Fibroblast of skin of left quadriceps (primary cell): ENCODE measurements at places on chromosomes 16 and 17.

DNA sequence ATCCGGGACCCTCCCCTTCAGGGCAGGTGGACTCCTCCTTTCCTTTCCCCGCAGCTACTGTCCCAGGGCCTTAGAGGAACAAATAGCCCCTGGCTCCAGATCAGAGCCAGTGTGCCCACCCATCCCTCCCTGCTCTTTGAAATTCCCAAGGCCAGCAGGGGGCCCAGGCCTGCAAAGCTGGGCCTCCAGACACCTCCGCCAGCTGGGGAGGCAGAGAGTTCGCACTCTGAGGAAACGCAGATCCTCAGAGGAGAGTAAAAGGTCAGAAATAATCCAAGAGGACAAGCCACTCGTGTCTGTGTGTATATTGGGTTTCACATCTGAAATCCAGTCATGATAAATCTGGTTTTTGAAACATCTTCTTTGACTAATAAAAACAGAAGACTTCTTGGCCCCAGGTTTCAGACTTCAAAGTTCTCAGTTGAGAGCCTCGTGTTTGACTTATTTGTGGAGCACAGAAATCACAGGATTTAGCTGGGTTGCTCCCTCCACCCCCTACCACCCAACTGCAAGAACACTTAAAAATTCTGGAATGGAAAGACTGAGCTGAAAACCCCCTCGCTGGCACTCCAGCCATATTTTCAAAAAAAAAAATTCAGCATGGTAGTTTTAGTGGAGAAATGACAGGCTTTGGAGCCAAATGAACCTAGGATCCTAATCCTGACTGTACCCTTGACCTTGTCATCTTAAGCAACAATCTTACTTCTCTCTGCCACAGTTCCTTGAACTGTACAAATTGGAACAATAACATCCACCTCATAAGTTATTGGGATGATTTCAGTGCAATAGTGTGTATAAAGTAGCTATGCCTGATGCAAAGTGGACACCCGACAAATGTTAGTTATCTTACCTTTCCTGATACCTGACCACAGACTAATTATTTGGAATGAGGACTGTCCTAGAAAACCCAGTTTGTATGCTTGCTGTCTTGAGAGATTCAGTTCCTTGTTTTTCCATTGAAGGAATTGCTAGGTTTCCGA is 44.5 kb upstream of the TBX2 start:
- no peak for DNase-seq

- DNase-seq, result no peak
Observed at GRCh38 chr16:4318451-4318910, 2.6 kb downstream of the GLIS2 start.

DNA sequence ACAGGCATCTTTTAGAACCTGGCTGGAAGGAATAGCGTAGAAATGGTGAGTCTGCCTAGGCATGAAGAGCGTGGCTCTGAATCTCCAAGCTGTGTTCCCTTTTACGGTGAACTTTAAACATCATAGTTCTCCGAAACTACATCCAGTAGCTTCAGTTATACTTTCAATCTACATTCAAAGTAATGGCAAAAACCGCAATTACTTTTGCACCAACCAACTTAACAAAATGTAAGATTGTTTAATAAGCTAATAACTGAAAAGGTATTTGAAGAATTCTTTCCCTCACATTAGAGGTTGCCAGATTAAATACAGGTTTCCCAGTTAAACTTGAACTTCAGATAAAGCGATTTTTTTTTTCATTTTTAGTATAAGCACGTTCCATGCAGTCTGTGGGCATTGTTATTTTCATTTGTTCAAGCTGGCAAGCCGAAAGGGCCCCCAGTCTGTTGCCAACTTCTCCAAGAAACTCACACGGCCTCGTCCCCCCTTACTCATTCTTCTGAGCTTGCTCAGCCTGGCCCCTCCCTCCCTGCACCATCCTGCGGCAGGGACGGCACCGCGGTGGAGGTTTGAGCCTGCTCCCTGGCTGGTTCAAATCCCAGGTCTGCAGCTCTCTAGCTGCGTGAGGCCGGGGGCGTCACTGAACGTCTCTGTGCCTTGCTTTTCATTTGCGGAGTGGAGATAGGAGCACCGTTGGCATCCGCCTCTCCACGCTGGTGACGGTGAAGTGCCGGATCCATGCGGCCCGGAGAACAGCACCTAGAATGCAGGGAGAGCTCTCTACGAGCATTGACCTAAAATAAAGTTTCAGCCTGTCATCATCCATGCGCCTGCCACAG is 3.5 kb upstream of the MTHFSD start:
- DNase-seq, result no peak

- DNase-seq, result no peak
Observed at GRCh38 chr16:35492225-35492624, 2032.8 kb downstream of the TP53TG3F start.

DNA sequence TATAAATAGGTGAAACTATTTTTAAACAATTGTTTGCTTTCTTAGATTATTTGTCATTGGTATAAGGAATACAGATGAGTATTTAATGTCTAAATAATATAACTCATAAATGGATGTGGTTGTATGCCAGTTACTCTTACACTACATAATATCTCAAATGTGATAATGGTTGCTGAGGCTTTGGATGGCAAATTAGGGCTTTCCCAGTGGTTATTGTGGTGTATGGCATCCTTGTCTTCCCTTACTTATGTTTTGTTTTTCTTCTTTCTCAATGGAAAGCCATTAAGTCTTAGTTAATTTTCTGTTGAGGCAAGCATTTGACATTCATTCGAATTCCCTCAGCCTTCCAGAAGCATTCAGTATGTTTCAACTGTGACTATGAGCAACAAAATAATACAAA is 10.5 kb downstream of the OMG start:
- DNase-seq, result no peak

GRCh38 chr16:15983898-15984297 is 34.5 kb downstream of the ABCC1 start:
- no peak for DNase-seq

DNA sequence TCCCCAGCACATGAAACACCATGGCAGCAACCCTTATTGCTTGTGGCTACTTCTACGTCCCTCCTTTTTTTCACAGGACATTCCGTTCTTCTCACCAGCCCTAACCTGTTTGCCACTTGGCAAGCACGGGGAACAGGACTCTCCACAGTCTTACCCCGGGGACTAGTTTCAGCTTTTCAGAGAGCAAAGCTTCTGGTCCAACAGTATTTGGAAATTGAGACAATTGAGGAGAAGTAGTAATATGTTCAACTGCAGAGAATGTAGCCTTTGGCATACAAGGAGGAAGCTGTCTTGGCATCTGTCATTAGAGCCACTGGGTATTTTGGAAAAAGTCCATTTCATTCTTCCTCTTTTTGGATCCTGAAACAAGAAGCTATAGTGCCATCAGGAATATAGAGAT is 65.7 kb downstream of the MAP2K6 start:
- no peak for DNase-seq

DNA sequence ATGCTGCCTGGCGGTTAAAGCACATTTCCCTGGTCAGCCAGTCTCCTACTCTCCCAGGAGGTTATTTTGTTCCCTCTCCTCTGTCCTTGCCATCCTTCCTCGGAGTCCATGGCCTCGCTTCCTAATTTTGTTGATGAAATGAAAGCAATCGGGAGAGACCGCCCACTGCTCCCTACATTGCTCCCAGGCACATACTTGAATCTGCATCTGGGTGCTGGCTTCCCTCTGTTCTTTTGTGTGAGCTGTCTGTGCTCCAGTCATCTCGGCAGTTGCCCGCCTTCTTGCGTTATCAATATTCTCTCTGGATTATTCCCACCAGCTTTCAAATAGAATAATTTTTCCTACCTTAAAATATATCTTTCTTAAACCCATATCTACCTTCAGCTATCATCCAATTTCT is 11.1 kb downstream of the KRT23 start:
- no peak for DNase-seq

GRCh38 chr16:87437911-87438610 is 45.9 kb downstream of the MAP1LC3B start:
- no peak for DNase-seq

- no peak for DNase-seq
Observed at GRCh38 chr16:56851671-56852400, 13.2 kb upstream of the SLC12A3 start.
